Psoas muscle (tissue), 8 donors: ENCODE measurements at places on chromosomes 4 and X.

DNA sequence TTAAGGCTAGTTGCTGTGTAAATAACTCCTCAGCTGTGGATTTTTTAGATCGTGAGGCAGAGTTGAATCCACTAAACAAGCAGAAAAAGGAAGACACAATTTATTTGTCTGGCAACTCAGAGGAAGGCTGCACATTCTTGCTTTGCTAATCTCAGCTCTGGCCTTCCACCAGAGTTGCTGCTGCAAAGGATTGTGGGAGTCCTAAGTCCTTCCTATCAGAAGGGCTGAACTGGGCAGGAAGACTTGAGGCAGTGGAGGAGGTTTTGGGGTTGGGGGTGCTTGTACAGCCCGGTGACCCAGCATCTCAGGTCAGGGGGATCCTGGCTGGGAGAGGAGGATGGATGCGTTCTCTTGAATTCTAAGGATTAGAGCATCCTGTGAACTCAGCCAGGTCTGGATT is 11.0 kb upstream of the VSIG1 start:
- no peak for DNase-seq

GRCh38 chrX:23888887-23889501 is 18.7 kb downstream of the APOO start:
- DNase-seq, result no peak

DNA sequence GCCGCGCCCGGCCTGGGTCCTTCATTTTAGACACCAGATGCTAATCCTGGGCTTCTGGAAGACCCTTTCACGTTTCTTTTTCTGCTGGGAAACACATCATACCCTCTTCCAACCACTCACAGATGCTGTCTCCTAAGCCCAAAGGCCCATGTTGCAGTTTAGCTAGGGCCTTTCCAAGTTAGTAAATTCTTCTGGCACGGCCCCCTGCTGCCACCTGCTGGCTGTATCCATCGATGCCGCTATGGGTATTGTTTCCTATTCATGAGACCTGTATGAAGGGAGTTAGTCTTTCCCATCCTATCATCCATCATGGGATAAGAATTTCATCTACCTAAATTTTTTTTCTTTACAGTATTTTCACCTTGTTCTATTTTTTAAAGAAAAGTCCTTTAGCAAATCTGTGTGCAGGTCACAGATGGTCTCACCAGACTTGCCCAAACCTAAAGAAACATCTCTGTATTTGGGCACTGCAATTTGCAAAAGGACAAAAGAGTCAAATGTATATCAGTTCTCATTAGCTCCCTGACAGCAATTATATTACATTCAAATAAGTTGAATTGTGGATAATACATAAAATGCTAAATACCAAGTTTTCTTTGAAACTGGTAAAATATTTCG is 37.8 kb upstream of the SLC9A7 start:
- DNase-seq, result peak; percentile 79

GRCh38 chr4:72997409-72997808 is 72.1 kb downstream of the COX18 start:
- no peak for DNase-seq

GRCh38 chrX:103092942-103093341 is at the start of gene NXF3:
NXF3 (minus strand) TSS chrX:103093143; CDS start chrX:103093023, 120 bp downstream.
- no peak for DNase-seq

DNA sequence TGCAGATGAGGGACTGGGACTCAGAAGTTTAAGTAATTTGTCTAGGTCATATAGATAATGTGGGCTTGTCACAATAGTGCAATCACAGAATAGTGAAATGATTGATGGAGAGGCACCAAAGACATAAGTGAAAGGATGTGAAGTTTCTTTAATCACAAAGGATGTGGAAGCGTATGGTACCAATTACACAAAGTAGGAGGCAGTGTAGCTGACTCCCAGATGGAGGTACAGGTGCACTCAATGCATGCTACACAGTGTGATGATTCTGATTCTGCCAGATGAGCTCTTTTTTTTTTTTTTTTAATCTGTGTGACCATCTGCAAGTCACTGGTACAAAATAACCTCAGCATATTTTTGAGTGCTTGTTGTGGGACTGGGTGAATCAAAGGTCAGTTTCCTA is 411.3 kb downstream of the SPRY1 start:
- DNase-seq, result no peak

DNA sequence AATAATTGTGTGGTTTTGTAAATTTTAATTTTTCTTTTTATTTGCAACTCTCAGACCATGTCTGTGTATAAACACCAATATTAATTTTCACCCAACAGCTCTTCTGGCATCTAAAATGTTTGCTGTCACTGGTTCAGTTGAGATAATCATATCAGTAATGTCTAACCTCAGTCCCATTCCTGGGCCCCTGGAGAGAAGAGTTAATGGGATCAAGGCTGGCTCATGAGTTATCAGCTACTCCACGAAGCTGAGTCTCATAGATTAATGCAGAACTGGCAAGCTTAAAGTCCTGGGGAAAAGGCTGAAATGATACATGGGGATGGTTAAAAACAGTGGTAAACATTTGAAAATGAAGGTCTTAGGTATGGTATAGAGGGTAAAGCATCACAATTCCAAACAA is 28.4 kb upstream of the TSPAN5 start:
- no peak for DNase-seq

- no peak for DNase-seq
These were observed 187.3 kb upstream of the MBNL3 start for GRCh38 chrX:132676102-132676501.

GRCh38 chr4:176207839-176208238 is 12.5 kb upstream of the SPATA4 start:
- no peak for DNase-seq

GRCh38 chr4:107512549-107512948 is 207.5 kb downstream of the PAPSS1 start:
- no peak for DNase-seq

- no peak for DNase-seq
These were observed 204.2 kb upstream of the GPRIN3 start for GRCh38 chr4:89511776-89512175.

DNA sequence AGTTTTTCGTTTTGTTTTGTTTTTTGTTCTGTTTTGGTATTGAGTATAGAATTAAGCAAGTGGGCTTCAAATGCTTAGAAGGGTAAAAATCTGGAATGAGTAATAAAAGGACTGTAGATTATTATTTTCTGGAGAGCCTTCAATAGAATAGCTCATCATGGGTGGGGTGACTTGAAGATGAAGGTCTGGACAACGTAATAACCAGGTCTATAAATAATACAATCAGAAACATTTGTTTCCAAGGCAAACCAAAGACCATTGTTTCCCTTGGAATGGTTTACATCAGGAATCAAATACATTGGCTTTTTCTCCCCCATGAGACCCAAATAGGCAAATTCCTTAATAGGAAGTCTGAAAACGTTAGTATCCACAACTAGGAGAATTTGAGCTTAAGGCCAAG is 721.6 kb downstream of the RPA4 start:
- DNase-seq, result no peak

- DNase-seq, result no peak
These were observed 98.1 kb downstream of the MGST2 start for GRCh38 chr4:139763672-139764071.

- no peak for DNase-seq
These were observed 80.3 kb upstream of the FAM9B start for GRCh38 chrX:9114245-9114644.

DNA sequence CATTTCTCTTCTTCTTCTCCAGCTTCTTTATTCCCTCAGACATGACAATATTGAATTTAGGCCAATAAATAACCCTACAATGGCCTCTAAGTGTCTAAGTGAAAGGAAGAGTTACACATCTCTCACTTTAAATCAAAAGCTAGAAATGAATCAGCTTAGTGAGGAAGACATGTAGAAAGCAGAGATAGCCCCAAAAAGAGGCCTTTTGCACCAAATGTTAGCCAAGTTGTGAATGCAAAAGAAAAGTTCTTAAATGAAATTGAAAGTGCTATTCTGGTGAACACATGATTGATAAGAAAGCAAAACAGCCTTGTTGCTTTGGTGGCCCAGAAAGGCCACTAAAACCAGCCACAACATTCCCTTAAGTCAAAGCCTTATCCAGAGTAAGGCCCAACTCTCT is 146.2 kb upstream of the HHIP start:
- DNase-seq, result no peak

- DNase-seq, result no peak
These were observed 1642.3 kb downstream of the C4orf33 start for GRCh38 chr4:130738233-130738632.

GRCh38 chrX:131729295-131729694 is 185.4 kb downstream of the OR13H1 start:
- peak; percentile 84 for DNase-seq

- peak; percentile 37 for DNase-seq
These were observed 36.1 kb upstream of the HMX1 start for GRCh38 chr4:8907596-8908205.

DNA sequence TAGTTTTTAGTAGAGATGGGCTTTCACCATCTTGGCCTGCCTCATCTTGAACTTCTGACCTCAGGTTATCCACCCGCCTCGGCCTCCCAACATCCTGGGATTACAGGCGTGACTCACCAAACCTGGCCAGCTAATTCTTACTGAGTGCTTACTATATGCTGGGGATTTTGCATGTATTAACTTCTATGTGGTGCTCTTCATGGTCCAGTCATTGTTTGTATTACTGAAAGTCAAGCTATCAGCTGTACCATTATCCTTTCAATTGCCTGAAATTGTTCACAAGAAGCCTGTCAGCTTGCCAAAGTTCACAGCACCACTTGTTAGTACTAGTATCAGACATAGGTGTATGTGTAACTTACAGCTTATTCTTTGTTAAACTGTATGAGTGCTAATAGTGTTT is 1272.1 kb downstream of the ARAP2 start:
- DNase-seq, result no peak

- no peak for DNase-seq
These were observed 20.9 kb downstream of the APOOL start for GRCh38 chrX:85024562-85024961.

GRCh38 chr4:139656614-139657486 is 8.8 kb upstream of the MGST2 start:
- DNase-seq, result peak; percentile 41

- DNase-seq, result no peak
These were observed 528.3 kb upstream of the BOD1L1 start for GRCh38 chr4:14155803-14156202.

GRCh38 chr4:27779827-27780226 is 919.2 kb downstream of the STIM2 start:
- no peak for DNase-seq

- no peak for DNase-seq
These were observed 31.2 kb downstream of the PDE5A start for GRCh38 chr4:119597377-119597776.

- no peak for DNase-seq
These were observed 18.6 kb downstream of the TBC1D1 start for GRCh38 chr4:37909332-37910090.

- DNase-seq, result no peak
These were observed 62.4 kb upstream of the PPARGC1A start for GRCh38 chr4:23952258-23952657.

DNA sequence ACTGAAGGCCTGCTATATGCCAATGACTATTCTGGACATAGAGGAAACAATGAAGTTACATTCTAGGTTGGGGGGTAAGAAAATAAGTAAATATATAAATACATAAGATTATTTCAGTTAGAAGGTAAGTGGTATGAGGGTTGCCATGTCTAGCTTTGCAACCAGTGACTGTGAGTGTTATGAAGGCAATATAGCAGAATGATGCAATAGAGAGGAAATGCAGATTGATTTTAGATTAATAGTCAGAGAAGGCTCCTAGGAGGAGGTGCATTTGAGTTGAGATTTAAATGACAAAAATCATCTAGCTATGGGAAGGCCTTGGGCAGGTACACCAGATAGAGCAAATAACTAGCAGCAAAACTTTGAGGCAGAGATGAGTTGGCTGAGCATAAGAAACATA is 243.2 kb downstream of the FBXO8 start:
- no peak for DNase-seq

DNA sequence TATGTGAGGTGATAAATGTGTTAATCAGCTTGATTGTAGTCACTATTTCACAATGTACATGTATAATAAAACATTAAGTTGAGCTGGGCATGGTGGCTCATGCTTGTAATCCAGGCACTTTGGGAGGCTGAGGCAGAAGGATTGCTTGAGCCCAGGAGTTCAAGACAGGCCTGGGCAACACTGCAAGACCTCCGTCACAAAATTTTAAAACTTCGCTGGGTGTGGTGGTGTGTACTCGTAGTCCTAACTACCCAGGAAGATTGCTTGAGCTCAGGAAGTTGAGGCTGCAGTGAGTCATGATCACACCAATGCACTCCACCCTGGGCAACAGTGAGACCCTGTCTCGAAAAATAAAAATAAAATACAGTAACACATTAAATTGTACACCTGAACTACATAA is 20.1 kb downstream of the LYAR start:
- DNase-seq, result no peak

GRCh38 chr4:80407246-80407645 is 71.7 kb downstream of the CFAP299 start:
- DNase-seq, result peak; percentile 23

DNA sequence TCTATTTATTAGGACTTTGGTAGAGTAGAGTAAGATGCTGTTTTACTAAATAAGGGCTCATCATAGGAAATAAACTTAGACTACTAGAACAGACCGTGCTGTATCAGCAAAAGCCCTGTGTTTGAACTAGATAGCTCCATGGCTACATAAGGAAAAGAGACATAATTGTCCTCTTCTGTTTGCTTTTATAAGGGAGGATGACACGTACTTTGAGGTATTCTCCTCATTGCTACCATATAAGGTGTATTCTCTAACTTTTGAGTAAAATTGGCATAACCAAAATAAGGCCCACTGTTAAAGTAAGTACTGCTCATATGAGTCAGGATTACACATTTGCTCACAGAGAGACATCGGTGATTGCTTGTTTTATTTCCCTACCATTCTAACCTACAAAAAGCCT is 64.3 kb downstream of the PDLIM5 start:
- no peak for DNase-seq

DNA sequence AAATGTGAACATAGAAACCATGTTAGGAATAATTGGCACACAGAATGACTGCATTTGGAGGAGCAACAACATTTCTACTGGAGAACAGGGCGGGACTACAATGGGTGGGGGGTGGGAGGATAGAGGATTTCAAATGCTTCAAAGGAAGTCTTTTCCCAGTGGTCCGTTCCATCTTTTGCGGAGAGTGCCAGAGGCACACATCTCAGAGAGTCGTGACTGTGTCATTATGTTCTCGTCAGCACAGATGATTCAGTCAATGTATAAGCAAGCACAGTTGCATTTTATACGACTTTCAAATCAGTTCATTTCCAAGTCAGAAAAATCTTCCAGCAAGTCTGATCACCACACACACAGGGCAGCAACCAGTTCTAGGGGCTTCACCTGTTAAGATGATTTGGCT is 22.7 kb upstream of the GPR50 start:
- no peak for DNase-seq

GRCh38 chrX:131677655-131678628 is 134.1 kb downstream of the OR13H1 start:
- peak; percentile 21 for DNase-seq

- DNase-seq, result no peak
These were observed 33.1 kb downstream of the MSL3 start for GRCh38 chrX:11791090-11791489.

GRCh38 chr4:53635697-53636483 is 44.6 kb upstream of the LNX1 start:
- no peak for DNase-seq

GRCh38 chr4:13537832-13538177 is 6.5 kb downstream of the NKX3-2 start:
- DNase-seq, result no peak

GRCh38 chrX:12802741-12803140 is 11.5 kb downstream of the PRPS2 start:
- no peak for DNase-seq

- DNase-seq, result no peak
These were observed 8.2 kb upstream of the WDR44 start for GRCh38 chrX:118337687-118338086.

- no peak for DNase-seq
These were observed 744.0 kb downstream of the FSTL5 start for GRCh38 chr4:161419822-161420221.

GRCh38 chr4:185532795-185533324 is 2.4 kb downstream of the PDLIM3 start:
- DNase-seq, result no peak
